Upper lobe of left lung (tissue), 6 donors: ENCODE measurements at places on chromosomes 1 and 21.

DNA sequence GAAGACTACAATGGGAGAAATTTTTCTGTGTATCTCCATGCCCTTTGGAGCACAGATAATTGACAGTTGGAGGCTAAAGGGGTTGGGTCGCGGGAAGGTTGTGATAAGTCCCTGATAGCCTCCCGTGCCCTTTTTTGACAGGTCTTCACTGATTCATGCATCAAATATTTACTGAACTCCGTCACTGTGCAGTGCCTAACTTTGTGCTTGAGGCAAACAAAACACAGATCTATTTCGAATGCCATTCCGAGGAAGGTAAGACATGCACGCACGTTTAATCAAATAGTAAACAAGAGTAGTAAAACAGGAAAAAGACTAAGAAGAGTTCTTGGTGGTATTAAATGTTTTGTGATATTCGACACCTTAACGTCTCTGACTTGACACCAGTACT is 494 bp upstream of the PIP5K1A start:
- no peak for DNase-seq
- no peaks in the 10 kb centered on the region for H3K27me3 ChIP-seq
- peaks cover 56% of the 10 kb centered on the region for H3K4me1 ChIP-seq
- H3K27ac ChIP-seq, result peak overlapping the region; percentile 90

DNA sequence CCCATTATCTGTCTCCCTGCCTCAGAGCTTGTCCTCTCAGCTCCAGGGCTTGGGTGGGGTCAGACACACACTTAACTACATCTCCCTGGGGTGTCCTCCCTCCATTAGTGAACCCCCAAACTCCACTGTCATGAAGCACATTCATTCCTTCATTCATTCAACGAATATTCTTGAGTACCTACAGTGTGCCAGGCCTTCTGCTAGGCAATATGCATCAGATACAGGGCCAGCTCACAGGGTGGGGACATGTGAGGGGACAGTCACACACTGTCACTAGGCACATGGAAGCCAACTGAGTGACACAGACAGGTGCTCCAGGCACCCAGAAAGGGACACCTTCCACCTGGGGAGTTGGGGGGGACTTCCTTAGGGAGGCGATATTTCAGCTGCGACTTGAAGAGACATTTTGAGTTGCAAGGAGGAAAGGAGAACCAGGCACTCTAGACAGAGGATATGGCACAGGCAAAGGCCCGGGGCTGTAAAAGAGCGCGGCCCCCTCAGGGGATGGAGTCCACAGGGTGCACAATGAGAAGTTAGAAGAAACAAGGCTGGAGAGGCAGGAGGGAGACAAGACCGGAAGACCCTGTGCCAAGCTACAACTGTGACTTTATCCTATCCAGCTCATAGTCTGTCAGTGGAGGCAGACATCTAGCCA is 8.7 kb upstream of the S100A8 start:
- no peaks in the 10 kb centered on the region for H3K4me1 ChIP-seq
- H3K27ac ChIP-seq, result no peak overlapping the region
- no peak overlapping the region for H3K4me3 ChIP-seq
- no peaks in the 10 kb centered on the region for H3K27me3 ChIP-seq

- H3K4me3 ChIP-seq, result peak overlapping the region; percentile 92
- no peaks in the 10 kb centered on the region for H3K36me3 ChIP-seq
- peak overlapping the region; percentile 92 for H3K27ac ChIP-seq
- DNase-seq, result peak; percentile 62
- no peaks in the 10 kb centered on the region for H3K27me3 ChIP-seq
- peaks cover 44% of the 10 kb centered on the region for H3K4me1 ChIP-seq
Observed at GRCh38 chr1:225882694-225883615, 775 bp upstream of the TMEM63A start.

GRCh38 chr1:186799689-186800054 is 29.1 kb upstream of the PLA2G4A start:
- H3K36me3 ChIP-seq, result no peaks in the 10 kb centered on the region
- H3K27me3 ChIP-seq, result no peaks in the 10 kb centered on the region
- H3K4me1 ChIP-seq, result no peaks in the 10 kb centered on the region
- no peak overlapping the region for H3K27ac ChIP-seq
- no peak overlapping the region for H3K4me3 ChIP-seq

DNA sequence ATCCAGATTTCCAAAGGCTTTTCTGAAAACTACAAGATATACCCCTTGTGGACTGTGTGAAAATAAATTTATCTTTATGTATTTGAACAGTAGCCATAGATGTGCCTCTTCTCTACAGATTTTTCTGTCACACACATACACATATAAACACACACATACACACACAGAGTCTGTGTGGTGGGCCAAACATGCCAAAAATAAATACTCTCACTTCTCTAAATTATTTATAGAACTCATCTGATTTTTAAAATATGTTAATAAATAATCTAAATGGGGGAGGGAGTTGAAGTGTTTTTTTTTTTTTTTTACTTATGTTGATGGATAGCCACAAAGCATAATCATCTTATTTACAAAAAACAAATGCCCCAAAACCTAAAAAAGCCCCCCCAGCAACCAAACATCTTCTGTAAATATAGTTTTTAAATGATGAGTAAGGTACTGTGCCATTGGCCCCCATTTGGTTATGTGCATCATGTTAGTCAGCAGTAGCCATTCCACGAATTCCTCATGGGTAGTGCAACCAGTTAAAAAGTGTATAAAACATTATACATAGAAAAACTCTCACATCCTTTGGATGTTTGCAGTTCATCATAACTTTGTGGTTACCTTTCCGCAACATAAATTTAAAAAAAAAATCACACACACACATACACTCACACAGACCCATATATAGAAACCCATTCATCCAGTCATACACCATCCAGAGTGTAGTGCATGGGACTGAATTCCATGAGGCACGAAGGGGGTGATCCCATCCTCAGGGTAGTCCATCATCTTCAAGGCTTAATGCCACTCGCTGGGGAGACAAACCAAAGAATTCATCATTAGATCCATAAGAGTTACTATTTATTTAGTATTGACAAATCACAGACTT is 8.2 kb upstream of the MAGOH start:
- H3K27me3 ChIP-seq, result no peaks in the 10 kb centered on the region
- H3K27ac ChIP-seq, result no peak overlapping the region
- no peaks in the 10 kb centered on the region for H3K4me1 ChIP-seq
- H3K36me3 ChIP-seq, result no peaks in the 10 kb centered on the region
- H3K4me3 ChIP-seq, result no peak overlapping the region
- no peak for DNase-seq

GRCh38 chr21:45022348-45022675 is 52.1 kb upstream of the ADARB1 start:
- H3K36me3 ChIP-seq, result no peaks in the 10 kb centered on the region
- no peak overlapping the region for H3K27ac ChIP-seq
- H3K4me3 ChIP-seq, result no peak overlapping the region
- peaks cover 12% of the 10 kb centered on the region for H3K4me1 ChIP-seq
- no peak for DNase-seq

DNA sequence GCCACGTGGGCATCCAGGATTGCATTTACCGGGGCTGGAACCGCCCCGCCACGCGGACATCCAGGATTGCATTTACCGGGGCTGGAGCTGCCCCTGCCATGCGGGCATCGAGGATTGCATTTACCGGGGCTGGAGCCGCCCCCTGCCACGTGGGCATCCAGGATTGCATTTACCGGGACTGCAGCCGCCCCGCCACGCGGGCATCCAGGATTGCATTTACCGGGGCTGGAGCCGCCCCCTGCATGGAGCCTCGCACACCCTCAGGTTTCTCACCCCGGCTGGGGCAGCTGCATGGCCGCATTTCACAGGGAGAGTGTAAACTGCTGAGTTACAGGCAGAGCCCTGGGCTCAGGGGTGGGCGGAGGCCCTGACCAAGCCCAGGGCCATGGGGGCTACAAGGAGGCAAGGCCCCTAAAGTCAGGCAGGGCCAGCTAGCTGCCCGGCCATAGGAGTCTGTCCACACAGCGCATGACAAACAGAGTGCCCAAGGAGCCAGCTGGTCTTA is 166.8 kb upstream of the ARHGEF16 start:
- H3K36me3 ChIP-seq, result no peaks in the 10 kb centered on the region
- H3K4me3 ChIP-seq, result no peak overlapping the region
- peaks cover 2% of the 10 kb centered on the region for H3K4me1 ChIP-seq
- H3K27ac ChIP-seq, result no peak overlapping the region

DNA sequence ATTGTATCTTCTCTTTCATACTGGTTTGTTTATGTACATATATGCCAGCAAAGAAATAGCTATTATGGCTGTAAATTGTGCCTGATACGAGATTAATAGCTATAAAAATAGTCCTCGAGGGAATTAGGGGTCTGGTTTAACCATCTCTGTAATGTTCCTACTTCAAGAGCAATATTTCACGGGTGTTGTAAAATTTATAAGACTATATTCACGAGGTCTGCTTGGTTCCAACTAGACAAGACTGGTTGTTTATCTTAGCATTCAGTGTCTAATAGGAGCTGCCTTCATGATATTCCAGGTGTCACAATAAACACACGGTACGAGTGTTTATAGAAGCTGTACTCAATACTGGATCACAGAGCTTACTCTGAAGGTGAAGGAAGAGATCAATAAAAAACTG is 389.9 kb downstream of the SIPA1L2 start:
- no peak for DNase-seq
- H3K4me1 ChIP-seq, result no peaks in the 10 kb centered on the region
- H3K27me3 ChIP-seq, result no peaks in the 10 kb centered on the region
- H3K4me3 ChIP-seq, result no peak overlapping the region

- peak; percentile 90 for DNase-seq
- no peaks in the 10 kb centered on the region for H3K27me3 ChIP-seq
- H3K4me1 ChIP-seq, result peaks cover 24% of the 10 kb centered on the region
- H3K36me3 ChIP-seq, result no peaks in the 10 kb centered on the region
- H3K4me3 ChIP-seq, result peak overlapping the region; percentile 40
Observed at GRCh38 chr21:43810505-43811261, 21.3 kb downstream of the RRP1 start.

DNA sequence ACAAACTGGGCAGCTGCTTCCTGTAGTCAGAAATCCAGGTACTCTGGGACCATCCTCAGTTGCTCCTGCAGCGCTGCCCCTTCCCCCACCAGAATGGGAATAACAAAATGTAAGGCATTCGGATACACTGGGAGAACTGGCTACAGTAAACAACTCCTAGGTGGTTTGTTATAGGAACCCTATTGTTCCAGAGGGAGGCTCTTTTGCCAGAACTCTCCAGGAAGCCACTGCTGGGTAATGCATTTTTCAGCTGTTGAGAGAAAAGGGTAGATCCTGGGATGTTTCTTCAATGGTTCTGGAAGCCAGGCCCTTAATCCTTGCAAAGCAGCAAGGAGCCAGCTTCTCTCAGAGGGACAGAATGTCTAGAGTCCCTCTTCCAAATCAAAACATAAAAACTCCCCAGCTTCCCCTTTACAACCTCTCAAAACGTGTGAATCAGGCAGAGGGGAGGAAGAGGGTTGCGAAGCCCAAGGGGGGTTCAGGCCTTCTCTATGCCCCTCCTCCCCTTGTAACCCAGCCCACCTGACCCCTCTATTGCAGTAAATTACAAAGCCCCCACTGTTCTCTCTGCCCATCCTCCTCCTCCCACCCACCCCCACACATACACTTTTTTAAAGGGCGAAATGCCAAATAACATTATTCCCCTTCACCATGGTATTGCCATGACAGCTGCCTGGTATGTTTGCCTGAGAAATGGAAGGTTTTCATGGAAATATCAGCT is 29.1 kb downstream of the PLPP3 start:
- H3K4me1 ChIP-seq, result peaks cover 38% of the 10 kb centered on the region
- no peaks in the 10 kb centered on the region for H3K27me3 ChIP-seq
- H3K36me3 ChIP-seq, result no peaks in the 10 kb centered on the region
- no peak for DNase-seq

DNA sequence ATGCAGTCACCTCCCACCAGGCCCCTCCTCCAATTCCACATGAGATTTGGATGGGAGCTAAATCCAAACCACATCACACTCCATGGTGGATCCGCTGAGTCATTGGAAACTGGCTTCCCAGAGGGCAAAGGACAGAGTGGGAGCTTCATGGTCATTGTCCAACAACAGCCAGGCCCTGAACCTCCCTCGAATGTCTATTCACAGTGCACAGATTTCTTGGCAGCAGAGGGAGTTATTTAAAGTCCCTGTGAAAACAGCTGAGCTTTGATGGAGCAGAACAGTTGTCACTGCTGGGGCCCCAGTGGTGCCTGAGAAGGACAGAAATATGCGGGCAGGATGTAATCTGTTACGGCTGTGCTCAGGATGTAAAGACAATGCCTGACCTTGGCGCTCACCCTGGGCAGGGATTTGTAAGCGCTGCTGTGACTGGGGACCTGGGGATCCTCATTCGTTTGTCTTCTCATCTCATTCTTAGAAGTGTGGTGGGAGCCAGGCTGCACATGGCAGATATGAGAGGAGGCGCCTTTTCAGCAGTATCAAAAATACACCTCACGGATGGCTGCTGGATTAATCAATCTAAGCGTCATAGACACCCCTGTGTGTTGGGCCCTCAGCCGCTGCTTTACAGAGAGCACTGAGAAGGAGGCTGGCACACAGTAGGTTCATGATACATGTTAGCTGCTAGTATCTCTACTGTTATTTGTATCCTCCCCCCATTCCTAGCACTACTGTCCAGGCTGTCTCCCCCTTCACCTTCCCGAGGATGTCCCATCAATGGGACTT is 439.4 kb downstream of the PTPRU start:
- H3K27me3 ChIP-seq, result no peaks in the 10 kb centered on the region
- H3K4me1 ChIP-seq, result no peaks in the 10 kb centered on the region
- no peak overlapping the region for H3K27ac ChIP-seq
- H3K36me3 ChIP-seq, result no peaks in the 10 kb centered on the region
- peak; percentile 3 for DNase-seq
- no peak overlapping the region for H3K4me3 ChIP-seq

- no peak overlapping the region for H3K27ac ChIP-seq
- DNase-seq, result no peak
- H3K4me1 ChIP-seq, result no peaks in the 10 kb centered on the region
- H3K36me3 ChIP-seq, result no peaks in the 10 kb centered on the region
- H3K4me3 ChIP-seq, result no peak overlapping the region
Observed at GRCh38 chr1:233034836-233035235, 84.4 kb downstream of the NTPCR start.

GRCh38 chr1:194795917-194796593 is 1609.6 kb upstream of the B3GALT2 start:
- no peaks in the 10 kb centered on the region for H3K36me3 ChIP-seq
- H3K4me1 ChIP-seq, result no peaks in the 10 kb centered on the region
- H3K4me3 ChIP-seq, result no peak overlapping the region
- H3K27ac ChIP-seq, result no peak overlapping the region
- DNase-seq, result no peak
- no peaks in the 10 kb centered on the region for H3K27me3 ChIP-seq

DNA sequence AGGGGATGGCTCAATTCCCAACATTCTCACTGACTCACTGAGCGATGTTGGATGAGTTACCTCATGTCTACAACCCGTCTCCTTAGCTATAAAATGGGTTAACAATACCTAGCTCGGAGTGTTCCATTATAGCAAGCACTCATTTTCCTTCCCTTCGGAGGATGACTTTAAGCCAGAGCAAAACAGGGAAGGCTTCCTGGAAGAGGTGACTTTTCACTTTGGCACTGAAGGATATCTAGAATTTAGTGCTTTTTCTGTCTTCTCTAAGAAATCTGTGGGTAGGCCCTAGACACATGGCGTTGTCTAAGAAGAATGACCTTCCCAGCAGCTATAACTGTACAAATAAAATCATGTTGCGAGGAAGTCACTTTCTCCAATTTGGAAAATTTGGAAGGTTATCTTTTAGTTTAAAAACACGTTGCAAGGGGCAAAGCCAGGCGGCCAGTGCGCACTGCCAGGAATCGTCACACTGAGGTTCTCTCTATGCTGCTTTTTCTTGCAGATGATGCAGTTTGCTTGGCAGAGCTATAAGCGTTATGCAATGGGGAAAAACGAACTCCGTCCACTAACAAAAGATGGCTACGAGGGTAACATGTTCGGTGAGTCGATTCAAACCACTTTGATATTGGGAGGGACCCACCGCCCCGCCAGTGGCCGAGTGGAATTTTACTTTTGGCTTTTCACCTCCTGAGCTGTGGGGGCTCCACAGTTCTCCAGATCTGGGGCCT is 69.5 kb downstream of the MAN1C1 start:
- H3K27me3 ChIP-seq, result no peaks in the 10 kb centered on the region
- H3K27ac ChIP-seq, result peak overlapping the region; percentile 50
- H3K4me1 ChIP-seq, result peaks cover 16% of the 10 kb centered on the region
- no peak for DNase-seq
- no peaks in the 10 kb centered on the region for H3K36me3 ChIP-seq
- H3K4me3 ChIP-seq, result no peak overlapping the region
